ENCODE measurements at places on chromosomes 11 and 22.

DNA sequence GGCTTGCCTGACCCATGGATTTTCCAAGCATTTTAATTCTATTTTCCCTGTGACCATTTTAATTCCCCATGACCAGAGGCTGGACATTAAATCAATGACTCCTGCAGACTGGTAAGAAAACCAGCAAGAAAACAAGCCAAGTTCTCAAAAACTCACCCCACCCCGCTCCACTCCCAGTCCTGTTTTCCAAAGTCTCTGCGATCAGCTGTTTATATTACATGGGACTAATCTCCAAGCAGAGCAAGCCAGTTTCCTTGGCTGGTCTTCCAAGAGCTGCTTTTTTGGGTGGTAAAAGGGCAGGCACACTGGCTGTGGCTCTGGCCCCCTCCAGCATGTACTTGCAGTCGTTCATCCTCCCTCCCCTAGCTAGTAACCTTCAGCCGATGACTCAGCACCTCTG is 97.9 kb downstream of the RRAS2 start:
- DNase-seq: no peak

- DNase-seq: no peak
These were observed 28.0 kb downstream of the TPST2 start for GRCh38 chr22:26561756-26562417.

DNA sequence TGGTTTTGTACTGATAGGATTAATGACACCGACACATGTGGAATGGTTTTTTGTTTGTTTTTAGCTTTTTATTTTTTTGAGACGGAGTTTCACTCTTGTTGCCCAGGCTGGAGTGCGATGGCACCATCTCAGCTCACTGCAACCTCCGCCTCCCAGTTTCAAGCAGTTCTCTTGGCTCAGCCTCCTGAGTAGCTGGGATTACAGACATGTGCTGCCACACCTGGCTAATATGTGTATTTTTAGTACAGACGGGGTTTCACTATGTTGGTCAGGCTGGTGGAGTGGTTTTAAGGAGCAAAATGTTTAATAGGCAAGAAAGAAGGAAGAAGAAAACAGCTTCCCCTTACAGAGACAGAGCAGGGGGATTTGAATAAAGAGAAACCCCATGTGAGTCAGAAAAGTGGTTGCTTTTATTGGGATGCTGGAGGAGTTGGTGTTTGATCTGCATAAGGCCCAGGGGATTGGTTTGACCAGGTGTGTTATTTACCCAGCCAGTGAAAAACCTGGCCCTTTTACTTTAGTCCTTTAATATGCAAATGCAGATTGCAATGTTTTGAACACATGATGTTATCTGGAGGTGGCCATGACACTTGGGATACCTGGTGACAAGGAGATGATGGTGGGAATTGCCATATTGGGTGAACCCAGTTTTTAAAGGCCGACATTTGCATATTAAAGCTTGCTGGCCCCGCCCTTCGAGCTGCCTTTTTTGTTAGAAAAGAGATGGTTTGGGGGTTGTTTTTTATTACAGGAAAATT is 24.3 kb downstream of the SUSD2 start:
- DNase-seq: no peak

- DNase-seq: no peak
These were observed 40.2 kb downstream of the MCM5 start for GRCh38 chr22:35440129-35440528.

Measured in CD8-positive, alpha-beta T cell (primary cell).